GM12892 (cell line): ENCODE measurements at places on chromosomes 4 and X.

DNA sequence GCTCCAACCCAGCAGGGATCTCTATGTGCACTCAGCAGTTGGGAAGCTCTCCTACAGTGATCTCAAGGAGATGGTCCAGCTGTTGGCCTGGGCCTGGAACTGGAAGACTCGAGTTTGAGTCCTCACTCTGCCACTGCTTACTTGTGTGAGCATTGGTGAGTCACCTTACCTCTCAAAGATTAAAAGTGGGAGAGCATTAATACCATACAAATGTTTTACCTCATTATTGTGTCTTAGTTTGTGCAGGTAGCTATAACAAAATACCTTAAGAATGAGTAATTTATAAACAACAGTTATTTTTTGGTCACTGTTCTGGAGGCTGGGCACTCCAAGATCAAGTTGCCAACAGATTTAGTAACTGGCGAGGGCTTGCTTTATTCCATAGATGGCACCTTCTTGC is 21.4 kb upstream of the ZNF827 start:
- DNase-seq: no peak

DNA sequence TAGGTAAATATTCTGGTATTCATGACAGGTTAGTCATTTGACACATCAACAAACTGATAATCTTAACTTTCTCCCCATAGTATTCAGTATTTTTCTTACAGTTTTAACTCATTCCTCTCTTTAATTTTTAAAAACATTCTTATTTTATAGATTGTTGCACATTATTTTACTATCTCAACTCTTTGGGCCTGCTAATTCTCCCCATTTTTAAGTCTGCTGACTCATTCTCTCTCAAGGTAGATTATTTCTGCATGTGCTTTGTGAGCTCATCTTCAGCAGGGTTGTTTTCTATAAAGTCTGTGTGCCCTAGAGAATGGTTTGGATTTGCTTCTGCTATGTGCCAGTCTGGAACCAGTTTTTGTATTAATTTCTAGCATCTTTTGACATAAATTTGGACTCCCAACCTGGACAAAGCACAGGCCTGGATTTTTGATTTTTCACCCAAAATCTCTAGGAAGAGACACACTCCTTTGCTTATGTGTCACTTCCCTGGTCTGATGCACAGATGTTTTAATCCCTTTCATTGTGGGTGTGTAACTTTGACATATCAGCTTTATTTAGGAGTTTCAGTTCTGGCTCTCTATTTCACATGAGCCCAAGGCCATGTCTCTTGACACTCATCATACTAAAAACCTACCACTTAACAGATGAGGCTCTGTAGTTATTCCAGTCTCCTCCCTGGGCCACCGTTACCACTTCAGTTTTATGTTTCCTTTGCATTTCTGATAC is 194.3 kb upstream of the PGRMC2 start:
- DNase-seq: no peak

- DNase-seq: no peak
Measured at GRCh38 chr4:52263607-52264006, 212.5 kb downstream of the SPATA18 start.

GRCh38 chrX:39936886-39937770 is 160.6 kb downstream of the BCOR start:
- DNase-seq: no peak

DNA sequence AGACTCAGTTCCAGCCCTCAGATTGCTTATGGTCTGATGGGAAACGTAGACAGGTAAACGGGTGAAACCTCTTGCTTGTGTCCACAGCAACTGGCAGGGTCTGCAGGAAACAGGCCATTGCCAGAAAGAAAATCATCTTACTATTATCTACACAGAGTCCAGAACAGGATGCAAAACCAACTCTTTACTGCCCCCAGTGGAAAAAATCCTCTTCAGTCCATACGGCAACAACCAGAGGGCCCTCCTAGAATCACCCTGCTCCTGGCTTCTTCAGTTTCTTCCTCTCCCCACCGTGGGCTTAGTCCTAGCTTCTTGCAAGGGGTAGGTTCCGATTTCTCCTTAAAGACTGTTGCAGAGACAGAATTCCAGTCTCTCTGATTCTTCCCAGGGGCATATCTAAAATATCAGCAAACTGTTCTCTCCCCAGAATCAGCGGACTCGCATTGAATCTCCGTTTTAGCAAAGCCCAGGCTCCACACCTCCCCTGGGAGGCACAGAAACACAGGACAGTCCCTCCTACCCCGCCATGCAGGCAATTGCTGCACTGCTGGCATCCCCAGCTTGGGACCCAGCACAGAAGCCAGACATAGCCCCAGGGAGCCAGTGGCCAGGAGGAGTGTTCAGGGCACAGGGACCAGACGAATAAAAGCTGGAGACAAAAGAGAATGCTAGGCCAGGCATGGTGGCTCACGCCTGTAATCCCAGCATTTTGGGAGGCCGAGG is 41.0 kb upstream of the SH3RF1 start:
- DNase-seq: peak; percentile 18

DNA sequence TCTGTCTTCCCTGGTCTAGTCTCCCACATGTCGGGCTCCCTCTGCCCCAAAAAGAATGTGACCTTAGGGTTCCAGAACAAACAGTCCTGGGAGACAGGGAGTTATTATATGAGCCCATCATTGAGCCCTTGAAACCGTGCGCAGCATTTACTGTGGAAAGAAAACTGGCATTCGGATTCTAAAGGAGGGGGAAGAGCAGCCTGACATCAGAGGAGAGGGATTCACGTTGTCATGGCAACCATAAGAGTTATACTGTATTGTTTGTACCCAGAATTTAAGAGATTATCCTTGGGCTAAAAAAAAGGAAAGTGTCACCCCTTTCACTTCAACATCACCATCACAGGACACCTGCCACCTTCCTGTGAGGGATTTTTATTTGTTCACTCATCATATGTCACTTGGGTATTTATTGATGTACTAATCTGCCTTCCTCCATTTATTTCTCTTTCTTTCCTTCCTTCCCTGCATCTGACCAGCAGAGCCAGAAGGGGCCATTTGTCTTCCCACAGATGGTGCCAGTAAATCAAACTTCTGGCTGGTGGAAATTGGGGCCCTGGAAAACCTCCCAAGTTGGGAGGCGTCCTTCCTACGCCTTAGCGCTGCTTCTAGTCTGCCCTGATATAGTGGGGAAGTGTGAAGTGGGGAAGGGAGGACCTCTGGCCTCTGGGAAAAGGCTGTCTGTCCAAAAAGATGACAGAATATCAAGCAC is 64.9 kb upstream of the FRMPD3 start:
- DNase-seq: no peak

DNA sequence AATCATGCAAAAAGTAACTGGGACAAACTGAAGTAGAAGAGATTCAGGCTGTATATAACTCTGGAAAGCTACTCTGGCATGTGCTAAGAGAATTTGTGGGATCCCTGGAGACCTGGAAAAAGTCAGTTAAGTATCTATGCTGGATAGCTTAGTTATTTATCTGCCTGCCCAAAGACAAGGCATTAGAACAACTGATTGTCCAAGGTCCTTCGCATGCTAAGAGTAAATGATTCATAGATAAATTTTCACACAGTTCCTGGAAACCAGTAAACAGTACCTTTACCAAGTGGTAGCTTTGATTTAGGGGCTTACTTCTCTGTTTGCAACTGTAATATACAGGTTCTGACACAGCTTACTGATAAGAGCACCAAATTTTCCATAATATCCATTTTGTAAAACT is 104.8 kb downstream of the ATP11C start:
- DNase-seq: no peak

DNA sequence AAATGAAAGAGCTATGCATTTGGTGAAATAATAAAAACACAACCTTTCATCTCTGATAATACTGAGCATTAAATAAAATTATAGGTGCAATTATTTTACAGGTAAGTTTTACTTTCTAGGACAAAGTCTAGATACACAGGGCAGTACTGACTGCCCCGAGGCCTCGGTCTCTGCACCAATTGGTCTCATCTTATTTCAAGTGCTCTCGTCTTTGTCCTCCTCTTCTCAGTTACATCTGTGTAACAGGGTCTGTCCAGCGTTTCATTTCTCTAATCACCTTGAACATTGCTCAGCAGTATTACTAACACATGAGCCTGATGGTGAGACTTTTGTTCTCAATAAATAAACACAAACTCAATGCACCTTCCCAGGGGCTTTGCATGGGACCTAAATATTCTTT is 44.5 kb downstream of the SORBS2 start:
- DNase-seq: no peak

DNA sequence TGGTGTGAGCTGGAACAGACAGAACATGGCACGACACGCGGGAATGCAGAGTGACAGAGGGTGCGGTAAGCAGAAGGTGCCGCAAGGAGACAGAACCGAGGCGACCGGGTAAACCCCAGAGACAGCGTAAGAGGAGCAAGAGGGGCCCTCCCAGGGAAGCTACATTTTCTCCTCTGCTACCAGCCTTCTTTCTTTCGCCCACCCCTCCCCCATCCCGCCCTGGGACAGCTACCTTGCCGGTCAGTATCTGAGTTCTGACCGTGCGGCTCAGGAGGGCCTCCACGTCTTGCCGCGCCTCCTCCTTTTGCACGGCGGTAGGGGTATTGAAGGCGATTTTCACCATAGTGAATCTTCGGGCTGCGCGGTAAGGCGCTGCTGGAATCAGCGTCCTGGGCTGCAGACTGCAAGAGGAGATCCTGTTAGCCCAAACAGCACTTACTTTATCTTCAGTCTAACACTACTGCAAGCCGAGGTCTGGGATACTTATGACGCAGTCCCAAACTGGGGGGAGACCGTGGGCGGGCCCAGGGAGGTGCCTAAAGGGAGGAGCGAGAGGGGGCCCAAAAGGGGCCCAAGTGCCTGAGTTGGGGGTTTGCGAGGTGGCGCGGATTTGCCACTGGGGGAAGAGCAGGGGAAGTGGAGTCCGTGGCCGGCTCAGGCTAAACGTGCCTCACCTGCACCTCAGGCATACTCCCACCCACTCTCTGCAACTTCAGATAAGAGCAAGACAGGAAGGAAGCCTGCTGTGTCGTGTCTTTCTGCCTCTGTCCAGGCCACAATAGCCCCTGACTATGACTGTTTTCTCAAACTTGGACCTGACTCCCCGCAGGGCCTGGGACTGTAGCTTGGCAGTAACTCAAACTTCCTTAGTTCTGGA is at the start of gene ITM2A:
ITM2A (minus strand) TSS at position 462 of the 877 bp plus-strand sequence; CDS start at position 343, 119 bp downstream.
- peak; percentile 8 for DNase-seq

- no peak for DNase-seq
Measured at GRCh38 chr4:148330161-148330560, 112.1 kb downstream of the NR3C2 start.

DNA sequence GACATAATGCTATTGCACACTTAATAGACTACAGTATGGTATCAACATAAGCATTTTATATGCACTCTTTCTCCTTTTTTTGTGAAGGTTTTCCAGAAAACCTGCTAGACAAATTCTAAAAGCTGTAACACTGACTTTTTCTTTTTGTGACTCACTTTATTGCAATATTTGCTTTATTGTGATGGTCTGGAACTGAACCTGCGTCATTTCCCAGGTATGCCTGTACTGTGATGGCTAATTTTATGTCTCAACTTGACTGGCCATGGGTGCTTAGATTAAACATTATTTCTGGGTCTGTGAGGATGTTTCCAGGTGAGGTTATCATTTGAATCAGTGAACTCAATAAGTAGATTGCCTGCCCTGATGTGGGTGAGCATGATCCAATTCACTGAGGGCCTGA is 35.5 kb upstream of the LAMP2 start:
- DNase-seq: no peak

DNA sequence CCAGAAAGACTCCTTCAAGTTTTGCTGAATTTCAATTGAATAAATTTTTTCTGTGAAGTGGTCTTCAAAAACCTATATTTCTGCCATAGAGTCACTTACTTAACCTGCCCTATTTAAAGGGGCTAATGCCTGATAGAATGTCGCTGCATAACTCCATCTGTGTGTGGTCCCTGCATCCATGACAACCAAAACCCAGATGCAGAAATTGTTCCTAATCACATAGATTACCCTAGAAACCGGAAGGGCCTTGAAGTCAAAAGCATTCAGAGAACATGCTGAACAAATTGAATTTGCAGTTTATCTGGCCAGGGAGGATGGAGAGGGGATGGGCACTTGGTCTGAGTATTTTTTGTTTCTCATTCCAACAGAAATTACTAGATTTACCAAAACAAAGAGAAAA is 1.5 kb upstream of the PARM1 start:
- DNase-seq: no peak

- no peak for DNase-seq
Measured at GRCh38 chr4:1996866-1997611, 11.7 kb downstream of the NELFA start.

DNA sequence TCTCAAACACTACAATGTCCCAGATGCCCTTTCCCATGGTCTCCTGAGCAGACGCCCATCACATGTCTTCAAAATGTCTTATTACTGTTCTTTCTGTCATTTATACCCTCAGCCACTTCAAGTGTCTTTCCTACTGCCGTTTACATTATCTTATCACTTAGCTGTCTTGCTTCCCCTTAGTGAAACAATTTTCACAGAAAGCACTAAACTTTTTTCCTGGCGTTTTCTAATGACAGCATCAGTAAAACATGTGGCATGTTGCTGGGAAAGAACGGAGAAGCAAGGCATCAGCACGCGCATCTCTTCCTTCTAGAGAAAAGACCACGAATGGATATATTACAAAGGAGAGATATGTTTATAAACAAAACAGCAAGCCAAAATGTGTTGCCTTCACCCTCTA is 189.7 kb upstream of the SLIT2 start:
- DNase-seq: no peak

GRCh38 chr4:11376146-11376545 is 52.5 kb downstream of the HS3ST1 start:
- no peak for DNase-seq

DNA sequence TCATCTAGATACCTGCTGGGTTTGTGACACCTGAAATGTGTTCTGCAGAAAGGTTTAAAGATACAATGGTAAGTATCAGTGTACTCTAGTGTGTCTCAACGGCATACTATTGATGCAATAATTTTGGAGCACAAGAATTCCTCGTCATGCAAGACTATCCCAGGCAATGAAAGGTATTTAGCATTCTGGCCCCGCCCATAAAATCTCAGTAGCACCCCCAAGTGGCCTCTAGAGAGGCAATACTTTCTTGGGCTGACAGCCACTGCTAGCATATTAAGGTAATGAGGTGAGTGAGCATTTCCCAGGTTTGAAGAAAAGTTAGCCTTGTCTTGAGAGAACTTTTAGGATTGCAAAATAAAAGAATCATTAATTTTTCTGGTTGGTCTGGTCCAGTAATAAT is 24.0 kb downstream of the TAB3 start:
- no peak for DNase-seq

- DNase-seq: no peak
Measured at GRCh38 chrX:22690116-22690515, 309.6 kb upstream of the DDX53 start.

DNA sequence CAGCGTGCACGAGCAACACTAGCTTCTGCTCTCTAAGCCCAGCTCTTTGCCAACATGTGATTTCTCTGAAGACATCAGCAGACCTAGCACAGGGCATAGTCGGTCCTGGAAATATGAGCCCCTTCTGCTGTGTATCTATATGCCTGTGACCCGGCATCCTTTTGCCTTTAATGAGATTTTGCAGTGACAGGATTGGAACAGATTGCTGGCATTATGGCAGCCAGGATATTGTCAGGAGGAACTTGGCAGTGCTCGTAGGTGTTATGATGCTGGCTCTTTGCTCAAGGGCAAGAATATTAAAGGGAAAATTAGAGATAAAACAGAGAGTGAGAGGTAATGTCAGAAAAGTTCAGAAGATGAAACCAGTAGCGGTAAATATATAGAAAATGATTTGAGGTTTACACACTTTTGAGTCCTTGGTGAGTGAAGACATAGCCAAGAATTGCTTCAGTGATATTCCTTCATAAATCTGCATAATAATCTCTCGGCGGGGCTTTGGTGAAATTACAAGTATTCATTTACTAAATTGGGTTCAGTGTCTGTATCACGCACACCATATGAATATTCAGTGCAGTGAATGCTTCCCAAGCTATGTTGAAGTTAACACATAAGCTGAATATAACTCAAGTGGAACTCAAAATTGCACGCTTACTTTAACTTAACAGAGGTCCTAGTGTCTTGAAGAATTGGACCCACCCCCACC is 502.1 kb upstream of the NR3C2 start:
- no peak for DNase-seq
